ENCODE measurements at places on chromosomes 7 and 10. TPM values are rescaled to one million over a fixed set of nuclear protein-coding genes. Genes with fewer than 3 reads are reported as not detected.

DNA sequence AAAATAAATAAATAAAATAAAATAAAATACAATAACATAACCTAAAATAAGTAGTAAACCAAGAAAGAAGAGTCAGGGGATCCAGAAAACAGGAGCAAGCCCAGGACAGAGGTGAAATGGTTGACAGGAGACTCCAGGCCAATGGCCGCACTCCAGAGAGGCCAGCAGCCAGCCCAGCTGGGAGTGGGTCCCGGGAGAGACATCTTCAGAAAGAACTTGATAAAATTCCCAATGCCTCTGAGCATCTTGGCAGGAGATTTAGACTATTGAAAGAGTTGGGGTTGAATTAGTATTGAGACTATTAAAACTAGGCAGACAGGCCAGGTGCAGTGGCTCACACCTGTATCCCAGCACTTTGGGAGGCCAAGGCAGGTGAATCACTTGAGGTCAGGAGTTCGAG, 62.6 kb downstream of the CLIP2 start:
- no peak for DNase-seq

Gene NXPH1
- 0.17 TPM for total RNA-seq

Gene C10orf62
- total RNA-seq = 0.32 TPM

Gene FGF8
- 2.7 TPM for total RNA-seq

- no peak for DNase-seq
These were observed 277.6 kb upstream of the SORCS1 start for GRCh38 chr10:107442035-107442505.

Gene UBN2
- total RNA-seq = 14.8 TPM

Gene PNLIPRP2
- total RNA-seq = 1.1 TPM

GRCh38 chr7:142478479-142479220, 220.8 kb upstream of the PRSS58 start:
- DNase-seq = peak; percentile 48

- DNase-seq = no peak
These were observed 540.3 kb upstream of the GALNT17 start for GRCh38 chr7:70591643-70592042.

Gene LRRC4
- total RNA-seq = not detected

DNA sequence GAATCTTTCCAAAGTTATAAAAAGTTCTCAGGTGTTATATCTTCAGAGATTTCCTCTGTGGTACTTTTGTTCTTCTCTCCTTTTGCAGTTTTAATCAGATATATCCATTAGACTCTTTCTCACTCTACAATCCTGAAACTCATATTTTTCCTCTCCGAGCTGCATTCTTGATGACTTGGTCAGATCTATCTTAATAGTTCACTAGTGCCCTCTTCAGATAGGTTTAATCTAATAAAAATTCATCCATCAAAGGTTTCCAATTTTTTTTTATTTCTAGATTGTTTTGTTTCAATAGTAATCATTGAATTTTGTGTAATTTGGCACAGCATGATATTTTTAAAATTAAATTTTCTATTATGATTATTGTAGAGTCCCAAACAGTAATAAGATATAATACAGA, 21.8 kb upstream of the DGKB start:
- DNase-seq = no peak

Gene ZNF92
- total RNA-seq = 9.4 TPM

Gene PKD2L1
- total RNA-seq = 0.17 TPM

DNA sequence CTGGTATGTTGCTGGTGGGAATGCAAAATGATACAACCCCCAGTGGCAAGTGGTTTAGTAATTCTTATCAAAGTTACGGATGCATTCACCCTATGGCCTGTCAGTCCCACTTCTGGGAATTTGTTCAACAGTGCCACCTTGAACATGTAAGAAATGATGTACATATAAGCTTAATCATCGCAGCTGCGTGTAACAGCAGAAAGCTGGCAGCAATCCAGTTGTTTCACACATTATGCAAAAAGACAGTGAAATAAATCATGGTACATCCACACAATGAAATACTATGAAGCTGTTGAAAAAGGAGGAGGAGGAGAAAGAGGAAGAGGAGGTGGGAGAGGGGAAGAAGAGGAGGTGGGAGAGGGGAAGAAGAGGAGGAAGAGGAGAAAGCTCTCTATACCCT, 76.2 kb upstream of the MYL10 start:
- no peak for DNase-seq

DNA sequence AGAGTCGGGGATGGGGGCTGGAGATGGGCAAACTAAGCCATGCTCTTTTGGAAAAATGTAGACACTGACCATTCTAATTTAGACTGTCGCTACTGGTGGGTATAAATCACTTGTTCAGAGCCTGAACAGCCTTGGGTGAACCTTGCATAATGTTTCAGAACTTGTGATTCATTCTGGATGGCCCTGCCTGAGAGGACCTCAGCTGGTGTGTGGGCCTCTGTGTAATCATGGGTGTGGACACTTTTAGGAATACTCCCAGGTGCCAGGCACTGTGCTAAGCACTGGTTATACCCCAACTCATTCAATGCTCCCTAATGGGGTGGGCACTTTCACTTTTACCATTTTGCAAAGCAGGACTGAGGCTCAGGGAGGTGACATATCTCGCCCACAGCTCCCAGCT, 26.8 kb upstream of the TM9SF3 start:
- no peak for DNase-seq

- no peak for DNase-seq
These were observed 209.9 kb upstream of the TBX20 start for GRCh38 chr7:35463751-35464150.

DNA sequence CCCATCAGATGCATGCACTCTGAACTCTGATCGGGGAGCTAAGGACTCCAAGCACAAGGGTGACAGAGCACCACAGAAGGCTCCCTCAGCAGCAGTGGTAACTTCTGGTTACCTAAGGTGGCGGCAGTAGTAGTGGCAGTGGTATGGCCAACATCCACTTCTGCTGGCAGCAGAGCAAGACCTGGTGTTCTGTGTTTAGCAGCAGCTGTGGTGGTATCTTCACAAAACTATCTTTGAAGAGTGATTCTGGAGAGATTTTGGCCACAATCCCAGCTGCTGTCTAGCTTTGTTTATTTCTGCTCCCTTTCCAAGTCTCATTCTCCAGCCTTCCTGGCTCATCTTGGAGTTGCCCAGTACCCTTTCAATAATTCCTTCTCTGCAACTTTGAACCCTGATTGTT, 102.4 kb upstream of the LRGUK start:
- no peak for DNase-seq

Gene CCDC146
- total RNA-seq = 6.3 TPM

DNA sequence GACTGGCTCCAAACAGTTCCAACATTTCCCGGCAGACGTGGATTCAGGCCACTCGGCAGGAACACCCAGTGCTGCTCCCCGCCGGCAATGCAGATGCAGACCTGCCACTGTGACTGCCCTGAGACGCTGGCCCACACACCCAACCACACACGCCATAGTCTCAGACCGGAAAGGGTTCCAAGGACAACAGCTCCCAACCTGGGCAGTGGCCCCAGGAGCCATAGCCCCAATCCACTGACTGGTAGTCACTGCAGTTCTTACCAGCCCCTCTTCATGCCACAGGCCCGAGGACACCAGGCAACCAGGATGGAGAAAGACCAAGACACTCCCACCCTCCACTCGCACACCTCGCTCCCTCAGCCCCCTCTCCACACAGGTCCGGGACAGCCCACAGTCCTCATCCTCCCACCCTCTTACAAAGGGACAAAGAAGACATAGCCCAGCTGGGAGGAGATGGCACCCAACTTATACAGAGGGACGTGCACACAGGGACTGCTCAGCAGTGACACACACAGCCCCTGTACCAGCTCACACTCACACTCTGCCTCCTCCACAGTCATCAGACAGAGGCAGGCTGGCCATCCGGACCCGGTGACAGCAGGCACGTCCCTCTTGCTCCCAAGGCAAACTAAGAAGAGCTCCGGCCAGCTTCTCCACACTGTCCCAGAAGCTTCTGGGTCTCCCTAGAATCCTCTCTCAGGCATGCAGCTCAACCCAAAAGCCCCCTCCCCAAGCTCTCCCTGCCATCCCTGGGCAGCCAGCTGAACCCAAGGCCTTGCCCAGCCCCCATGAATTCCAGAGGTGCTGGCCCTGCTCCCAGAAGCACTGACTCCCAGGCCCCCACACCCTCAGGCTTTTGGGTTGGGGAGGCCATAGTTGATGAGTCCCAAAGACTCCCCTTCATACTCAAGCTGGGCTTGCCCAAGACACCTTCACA, 24.8 kb downstream of the KCNH2 start:
- no peak for DNase-seq

DNA sequence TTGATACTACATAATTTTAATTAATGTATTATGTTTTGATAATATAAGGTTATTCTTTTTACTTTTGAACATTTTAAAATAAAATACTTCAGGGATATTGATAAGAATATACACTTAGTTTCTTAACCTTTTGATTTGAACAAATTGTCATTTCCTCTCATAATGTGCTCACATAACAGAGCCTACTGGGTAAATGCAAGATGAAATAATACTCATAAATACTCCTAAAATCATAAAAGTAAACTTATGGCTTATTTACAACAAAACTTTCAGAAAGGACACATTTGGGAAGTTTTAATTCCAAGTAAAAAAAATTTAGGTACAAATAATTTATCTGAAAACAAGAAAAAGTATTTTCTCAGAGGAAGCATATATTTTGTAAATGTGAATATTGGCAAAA, 101.6 kb upstream of the ABCB5 start:
- DNase-seq = no peak

Gene INHBA
- total RNA-seq = 0.10 TPM

Gene SCIN
- total RNA-seq = 0.22 TPM

DNA sequence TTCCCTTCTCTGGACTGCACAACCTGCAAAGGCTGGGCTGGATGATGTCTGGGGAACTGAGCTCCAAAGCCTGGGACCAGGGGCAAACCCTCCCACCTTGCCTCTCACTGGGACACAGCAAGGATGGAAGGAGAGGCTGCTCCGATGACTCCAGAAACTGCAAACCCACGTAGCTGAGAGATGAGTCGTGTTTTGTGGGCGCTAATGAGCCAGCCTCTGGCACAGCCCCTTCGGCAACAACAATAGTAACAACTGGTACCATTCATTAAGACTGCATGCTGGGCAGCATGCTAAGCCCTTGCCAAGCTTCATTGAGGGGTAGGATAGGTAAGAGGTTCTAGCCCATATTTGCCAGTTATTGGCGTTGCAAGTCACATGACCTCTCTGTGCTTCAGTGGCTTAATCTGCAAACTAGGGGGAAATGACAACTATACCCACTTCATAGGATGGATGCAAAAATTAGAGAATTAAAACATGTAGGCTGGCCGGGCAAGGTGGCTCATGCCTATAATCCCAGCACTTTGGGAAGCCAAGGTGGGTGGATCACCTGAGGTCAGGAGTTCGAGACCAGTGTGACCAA, 145.9 kb downstream of the SH3PXD2A start:
- DNase-seq = peak; percentile 28

Gene ENKUR
- total RNA-seq = 0.32 TPM

GRCh38 chr10:86376403-86376802, 9.8 kb upstream of the GRID1 start:
- DNase-seq = no peak

Measured in HCT116 (cell line).